ENCODE measurements at places on chromosomes 1 and 21. TPM values are rescaled to one million over a fixed set of nuclear protein-coding genes. Genes with fewer than 3 reads are reported as not detected.
A peak's percentile ranks its signal among the peaks of the same experiment; 100 is the strongest.

DNA sequence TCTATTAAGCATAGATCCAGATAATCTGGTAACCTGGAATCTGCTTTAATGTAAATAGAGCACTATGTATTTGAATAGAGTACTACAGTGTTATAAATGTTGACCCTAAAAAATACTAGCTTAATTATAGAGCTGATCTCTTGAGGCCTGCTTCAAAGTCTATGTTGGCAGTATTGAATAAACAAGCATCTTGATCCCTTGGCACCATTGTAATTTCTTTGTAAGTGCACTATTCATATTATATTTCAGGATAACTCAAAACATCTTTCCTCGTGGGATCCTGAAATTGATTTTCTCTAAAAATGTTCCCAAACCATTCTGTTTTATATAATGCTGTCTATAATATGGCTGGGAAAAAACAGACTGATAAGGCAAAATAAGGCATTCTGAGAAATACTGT lies 10.8 kb downstream of the CTTNBP2NL start:
- DNase-seq: no peak

DNA sequence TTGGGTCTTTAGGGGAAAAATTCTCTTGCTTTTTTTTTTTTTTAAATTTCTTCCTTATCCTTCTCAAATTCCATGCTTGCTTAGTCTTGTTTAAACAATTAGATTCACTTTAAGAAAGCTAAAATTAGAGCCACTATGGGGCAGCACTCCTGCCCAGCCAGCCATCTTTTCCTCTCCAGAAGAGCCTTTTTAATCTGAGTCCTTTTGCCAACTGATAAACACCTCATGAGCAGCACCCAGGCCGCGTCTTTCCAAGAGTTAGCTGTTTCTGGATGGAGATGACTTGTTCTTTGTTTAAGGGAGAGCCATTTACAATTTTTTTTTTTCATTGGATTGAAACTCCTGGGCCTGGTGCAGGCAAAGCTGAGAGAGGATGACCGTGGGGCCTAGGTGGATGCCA lies 53.3 kb upstream of the TSPAN2 start:
- no peak for DNase-seq

GRCh38 chr1:174008269-174008668 lies 13.9 kb downstream of the RC3H1 start:
- no peak for DNase-seq

GRCh38 chr1:60425528-60425927 lies 352.0 kb upstream of the C1orf87 start:
- DNase-seq: no peak

- no peak for DNase-seq
Observed at GRCh38 chr1:197768014-197768805, 7.1 kb downstream of the DENND1B start.

- no peak for DNase-seq
Observed at GRCh38 chr1:162560303-162561036, 1.1 kb upstream of the UAP1 start.

DNA sequence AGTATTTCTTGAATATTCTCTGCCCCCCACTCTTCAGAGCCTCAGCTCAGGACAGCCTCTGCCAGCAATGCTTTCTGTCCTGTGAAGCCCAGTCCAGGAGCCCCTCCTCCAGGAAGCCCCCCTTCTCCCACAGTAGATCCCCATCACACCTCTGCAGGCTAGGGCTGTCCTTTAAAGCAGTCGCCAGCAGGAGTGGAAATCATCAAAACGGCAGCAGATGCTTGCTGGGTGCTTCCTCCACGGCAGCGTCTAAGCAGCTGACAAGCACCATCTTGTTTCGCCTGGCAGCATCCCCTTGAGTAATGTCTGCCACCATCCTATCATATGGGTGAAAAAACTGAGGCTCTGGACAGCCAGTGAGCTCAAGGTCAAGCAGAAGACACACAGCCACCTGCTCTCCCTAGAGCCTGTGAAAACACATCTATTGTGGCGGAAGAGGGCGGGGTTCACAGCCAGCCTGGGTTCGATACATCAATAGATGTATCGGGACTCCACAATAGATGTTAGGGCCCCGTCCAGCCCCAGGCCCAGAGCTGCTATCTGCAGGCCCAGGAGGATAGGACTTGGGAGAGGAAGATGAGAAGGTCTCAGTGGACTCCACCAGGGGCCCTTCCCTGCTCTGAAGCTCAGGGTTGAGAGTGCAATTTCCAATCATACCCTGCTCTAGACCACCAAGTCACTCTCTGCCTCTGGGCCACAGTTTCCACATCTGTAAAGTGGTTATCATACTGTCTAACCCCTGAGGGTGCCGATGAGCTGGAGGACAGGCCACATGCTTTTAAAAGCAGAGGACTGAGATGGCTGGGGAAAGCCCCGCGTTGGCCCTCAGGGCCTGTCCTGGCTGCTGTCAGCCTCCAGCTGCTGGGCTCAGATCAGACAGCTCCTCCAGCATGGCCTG lies 17.5 kb downstream of the RUNX3 start:
- no peak for DNase-seq

DNA sequence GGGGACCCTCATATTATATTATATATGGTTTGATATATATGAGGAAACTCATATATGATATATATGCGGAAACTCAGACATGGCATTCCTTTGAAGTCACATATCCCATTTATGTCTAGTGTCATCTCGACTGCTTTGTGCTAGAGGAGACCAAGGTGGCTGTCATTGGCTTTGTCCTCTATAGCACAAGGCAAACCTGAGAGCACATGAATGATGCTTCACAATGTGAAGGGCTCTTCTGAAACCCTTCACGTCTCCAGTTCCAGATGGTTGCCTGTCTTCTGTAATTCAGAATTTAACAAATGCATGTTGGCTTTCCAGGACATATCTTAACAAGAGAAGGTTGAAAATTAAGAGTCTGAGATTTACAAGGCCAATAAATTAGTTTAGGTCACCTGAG lies 303.6 kb downstream of the BARHL2 start:
- DNase-seq: no peak

DNA sequence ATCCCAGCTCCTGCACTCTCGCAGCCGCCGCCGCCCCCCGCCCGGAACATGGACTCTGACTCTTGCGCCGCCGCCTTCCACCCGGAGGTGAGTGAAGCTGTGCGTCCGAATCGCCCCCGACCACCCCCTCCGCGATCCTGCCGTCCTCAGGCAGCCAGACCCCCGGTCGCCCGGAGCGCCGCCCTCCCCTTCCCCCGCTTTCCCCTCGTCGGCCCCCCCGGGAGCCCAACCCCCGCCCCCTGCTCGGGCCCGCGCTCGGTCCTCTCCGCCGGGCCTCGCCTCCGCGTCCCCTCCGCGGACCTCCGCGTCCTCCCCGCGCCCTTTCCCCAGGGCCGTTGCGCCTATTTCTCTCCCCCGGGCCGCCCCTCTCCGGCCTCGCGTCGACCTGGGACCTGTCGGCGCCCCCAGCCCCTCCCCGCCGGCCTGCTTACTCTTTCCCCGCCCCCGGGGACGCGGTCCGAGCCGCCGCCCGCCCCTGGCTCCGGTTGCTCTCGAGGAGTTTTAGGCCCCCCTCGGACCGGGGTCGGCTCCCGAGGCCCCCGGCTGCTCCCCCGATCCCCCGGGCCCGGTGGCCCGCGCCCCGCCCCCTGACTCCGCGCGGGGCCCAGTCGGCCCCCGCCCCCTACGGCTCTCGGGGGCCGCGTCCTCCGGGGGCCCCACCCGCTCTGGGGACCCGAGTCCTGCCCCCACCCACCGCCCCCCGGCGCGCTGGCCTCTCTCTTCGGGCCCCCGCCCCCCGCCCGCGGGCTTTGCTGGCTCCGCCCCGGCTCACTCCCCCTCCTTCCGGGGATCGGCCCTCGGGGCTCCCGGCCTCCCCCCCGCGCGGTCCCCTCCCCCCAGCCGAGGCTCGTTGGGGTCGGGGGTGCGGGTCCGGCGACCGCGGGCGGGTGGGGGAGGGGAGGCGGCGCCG lies 743 bp downstream of the PHF13 start:
- peak; percentile 70 for DNase-seq

DNA sequence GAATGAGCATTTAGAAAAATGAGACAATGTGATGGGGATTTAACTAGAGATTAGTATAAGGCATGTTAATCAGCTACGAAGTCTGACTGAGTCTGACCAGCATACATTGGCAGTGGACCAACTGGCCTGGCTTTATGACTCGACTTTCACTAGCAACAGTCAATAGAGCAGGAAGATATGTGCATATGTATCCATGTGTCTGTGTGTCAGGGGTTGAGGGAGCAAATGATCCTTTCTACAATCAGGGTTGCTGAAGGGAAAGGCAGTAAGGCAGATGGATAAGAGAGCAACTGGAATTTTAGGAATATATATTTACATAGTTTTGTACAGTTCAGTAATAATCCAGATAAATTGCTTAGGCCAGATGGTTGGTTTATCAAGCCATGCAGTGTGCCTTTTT lies 645.6 kb downstream of the PLA2G4A start:
- DNase-seq: no peak

DNA sequence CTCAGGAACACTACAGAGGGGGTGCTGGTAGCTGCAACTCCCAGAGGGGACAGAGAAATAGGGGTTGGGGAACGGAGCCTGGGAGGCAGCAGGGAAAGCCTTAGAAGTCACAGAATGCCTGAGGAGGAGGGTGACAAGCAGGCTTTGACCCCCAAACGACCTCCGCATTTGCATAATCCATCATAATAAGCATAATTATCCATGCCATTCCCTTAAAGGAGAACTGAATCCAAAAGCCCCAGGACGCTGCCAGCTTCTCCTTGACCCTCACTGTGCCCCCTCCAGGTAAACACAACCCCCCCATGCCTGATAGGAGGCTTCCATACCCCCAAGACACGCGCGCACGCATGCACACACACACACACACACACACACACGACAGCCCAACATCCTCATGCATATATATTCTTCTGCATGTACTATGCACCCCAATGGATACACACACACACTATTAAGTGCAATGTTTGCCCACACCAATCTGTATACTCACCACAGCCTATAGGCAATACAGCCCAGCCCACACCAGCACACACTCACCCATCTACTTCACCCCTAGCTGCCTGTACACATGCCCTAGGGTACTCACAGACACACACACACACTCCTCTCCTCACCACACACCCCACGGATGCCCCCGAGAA lies 27.8 kb downstream of the SDC3 start:
- no peak for DNase-seq

- no peak for DNase-seq
Observed at GRCh38 chr1:148289647-148290046, 137.6 kb upstream of the NBPF11 start.

GRCh38 chr1:94456736-94457135 lies 38.5 kb downstream of the ABCD3 start:
- no peak for DNase-seq

DNA sequence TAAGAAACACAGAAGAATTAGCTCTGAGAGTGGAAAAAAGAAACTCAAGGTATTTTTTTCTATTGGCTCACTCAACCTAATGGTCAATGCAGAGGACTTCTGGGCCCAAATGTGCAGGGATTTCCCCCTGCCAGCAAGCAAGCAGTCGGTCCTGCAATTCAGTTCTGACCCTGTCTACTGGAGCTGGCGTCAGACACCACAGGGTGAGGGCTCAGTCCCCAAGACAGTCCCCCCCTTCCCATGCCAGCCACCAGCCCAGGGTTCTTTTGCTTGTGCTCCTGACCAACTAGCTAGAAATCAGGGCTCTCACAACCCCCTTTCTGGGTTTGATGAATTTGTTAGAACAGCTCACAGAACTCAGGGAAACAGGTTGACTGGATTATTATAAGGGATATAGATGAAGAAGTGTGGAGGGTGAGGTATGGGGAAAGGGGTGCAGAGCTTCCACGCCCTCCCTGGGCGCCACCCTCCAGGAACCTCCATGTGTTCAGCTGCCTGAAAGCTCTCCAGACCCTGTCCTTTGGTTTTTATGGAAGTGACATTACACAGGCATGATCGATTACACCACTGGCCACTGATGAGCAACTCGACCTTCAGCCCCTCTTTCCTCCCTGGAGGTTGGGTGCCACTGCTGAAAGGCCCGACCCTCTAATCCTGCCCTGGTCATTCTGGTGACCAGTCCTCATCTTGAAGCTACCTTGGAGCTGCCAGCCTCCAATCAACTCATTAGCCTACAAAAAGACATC lies 22.5 kb upstream of the PWP2 start:
- DNase-seq: peak; percentile 38

DNA sequence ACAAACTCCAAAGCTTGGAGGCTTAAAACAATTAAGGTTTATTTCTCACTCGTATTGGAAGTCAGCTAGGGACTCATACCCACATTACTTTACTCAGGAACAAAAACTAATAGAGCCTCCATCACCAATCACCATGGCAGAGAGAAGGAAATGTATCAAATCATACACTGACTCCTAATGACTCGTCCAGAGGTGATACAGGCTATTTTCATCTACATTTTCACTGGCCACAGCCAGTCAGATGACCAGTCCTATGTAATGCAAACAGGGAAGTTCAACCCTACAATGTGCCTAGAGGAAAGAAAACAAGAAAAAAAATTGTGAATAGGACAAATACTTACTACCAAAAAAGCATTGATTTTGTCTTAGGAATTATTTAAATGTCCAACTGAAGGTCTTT lies 110.3 kb downstream of the SEC16B start:
- no peak for DNase-seq

- DNase-seq: no peak
Observed at GRCh38 chr1:162987866-162988265, 81.3 kb upstream of the RGS4 start.

Gene OLFML2B
- 1.2 TPM for total RNA-seq

Gene UBXN10
- 0.94 TPM for total RNA-seq

Gene OR2L13
- total RNA-seq: not detected

Gene ADCY10
- not detected for total RNA-seq

Gene ETV3L
- not detected for total RNA-seq

Gene CD1B
- total RNA-seq: not detected

Gene F5
- total RNA-seq: 0.28 TPM

Gene TMPRSS3
- total RNA-seq: 0.54 TPM

Gene NR1I3
- 3.2 TPM for total RNA-seq

Gene PKN2
- total RNA-seq: 109 TPM

Gene ZFP69B
- total RNA-seq: 5.8 TPM

Gene GBP1
- 28.5 TPM for total RNA-seq

Gene FAM72B
- total RNA-seq: 2.6 TPM
